ENCODE measurements at places on chromosomes 5 and 9. TPM values are rescaled to one million over a fixed set of nuclear protein-coding genes. Genes with fewer than 3 reads are reported as not detected.

ENTREP1 gene
- 10.1 TPM for total RNA-seq

GABBR2 gene
- 0.29 TPM for total RNA-seq

CDK5RAP2 gene
- 43.3 TPM for total RNA-seq

ADGRD2 gene
- not detected for total RNA-seq

OR13C2 gene
- total RNA-seq = not detected

PNPLA7 gene
- 16.5 TPM for total RNA-seq

Data from mucosa of gallbladder (tissue), 1 donor.